ENCODE measurements at places on chromosomes 3 and 15.

- no peak for DNase-seq
Observed at GRCh38 chr15:97036301-97036700, 705.8 kb downstream of the NR2F2 start.

- DNase-seq = no peak
Observed at GRCh38 chr15:42939841-42940240, 19.3 kb upstream of the TTBK2 start.

GRCh38 chr3:174620138-174620537 lies 239.0 kb upstream of the NAALADL2 start:
- DNase-seq = no peak

GRCh38 chr3:22209578-22209977 lies 458.6 kb upstream of the ZNF385D start:
- no peak for DNase-seq

- DNase-seq = peak; percentile 4
Observed at GRCh38 chr15:92893200-92893599, 6.9 kb upstream of the CHD2 start.

DNA sequence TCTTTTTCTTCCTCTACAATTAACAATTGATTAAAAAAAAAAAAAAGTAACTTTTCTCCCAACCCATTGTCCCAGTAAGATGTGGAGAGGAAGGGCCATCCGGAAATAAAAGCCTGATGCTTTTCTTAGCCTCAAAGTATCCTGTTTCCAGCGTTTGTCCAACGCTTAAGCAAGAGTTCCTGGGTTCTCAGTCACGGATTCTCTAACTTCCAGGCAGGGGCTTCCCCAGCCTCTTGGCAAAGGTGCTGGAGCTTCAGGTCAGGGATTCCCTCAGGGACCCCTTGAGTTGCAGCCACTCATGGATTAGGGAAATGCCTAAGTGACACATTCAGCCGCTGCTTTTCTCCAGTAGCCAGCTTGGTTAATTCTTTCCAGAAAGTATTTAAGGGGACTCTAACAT lies 22.3 kb upstream of the C2CD4B start:
- DNase-seq = no peak

- peak; percentile 18 for DNase-seq
Observed at GRCh38 chr3:194488055-194488742, 1.4 kb upstream of the ATP13A3 start.

DNA sequence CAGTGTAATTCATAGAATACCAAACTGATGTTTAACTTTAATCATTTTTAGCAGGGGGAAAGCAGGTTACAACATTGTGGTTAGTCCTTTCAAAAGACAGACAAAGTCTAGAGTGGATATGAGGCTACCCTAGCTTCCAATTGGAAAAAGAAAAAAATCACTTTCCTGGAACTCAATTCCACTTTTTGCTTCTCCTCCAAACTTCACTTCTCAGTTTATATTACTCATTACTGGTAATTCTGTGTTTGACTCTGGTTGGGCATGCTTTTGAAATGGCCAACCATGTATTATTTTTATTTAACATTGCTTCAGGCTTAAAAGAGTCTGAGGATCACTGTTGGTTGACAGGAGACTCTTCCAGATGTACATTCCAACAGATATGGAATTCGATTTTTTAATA lies 84.8 kb downstream of the RAP2B start:
- DNase-seq = no peak

DNA sequence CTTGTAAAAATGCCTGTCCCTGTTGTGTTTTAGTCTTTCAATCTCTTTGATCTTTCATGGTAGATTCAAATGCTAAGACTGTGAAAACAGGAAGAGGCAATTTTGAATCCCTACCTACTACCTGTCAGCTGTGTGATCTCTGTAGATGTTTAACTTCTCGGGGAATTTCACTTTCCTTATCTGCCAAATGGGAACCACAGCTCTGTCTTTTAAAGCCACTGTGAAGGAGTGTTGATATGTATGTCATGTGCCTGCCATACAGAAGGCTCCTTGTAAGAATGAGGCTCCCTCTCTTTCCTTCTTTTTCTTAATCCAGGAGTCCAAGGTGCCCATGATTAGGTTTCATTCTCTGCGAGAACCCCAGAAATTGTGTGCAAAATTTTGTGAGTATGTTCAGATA lies 139.6 kb upstream of the ADAMTS9 start:
- no peak for DNase-seq

DNA sequence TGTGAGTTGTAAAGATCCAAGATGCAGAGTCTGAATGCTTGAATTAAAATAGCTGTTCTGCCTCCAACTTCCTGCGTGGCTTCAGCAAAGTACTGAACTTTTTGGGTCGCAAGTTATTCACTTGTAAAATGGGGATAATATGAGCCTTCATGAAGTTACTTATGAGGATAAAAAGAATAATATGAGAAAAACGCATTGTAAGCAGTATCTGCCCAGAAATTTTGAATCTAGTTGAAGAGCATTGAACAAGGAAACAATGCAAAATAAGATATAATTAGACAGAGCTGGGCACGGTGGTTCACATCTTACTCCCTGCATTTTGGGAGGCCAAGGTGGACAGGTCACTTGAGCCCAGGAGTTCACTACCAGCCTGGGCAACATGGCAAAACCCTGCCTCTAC lies 37.8 kb downstream of the AQP9 start:
- DNase-seq = no peak

DNA sequence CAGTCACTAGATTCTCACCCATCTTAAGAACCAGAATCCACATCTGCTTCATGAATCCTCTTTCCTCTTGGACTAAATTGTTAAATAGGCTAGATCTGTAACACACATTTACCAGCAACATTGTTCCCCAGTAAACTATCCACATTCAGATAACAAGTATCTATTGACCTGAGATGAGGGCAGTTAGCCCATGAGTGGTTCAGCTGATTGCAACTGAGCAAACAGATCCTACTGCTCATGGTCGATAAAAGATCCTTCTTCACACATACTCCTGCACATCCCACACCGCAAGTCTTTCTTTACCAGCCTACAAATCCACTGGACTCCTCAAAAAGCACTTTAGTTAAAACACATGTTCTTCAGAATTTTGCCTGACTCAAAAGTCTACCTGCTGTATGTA lies 59.2 kb downstream of the UACA start:
- DNase-seq = no peak

- no peak for DNase-seq
Observed at GRCh38 chr15:76470691-76471090, 134.1 kb downstream of the ISL2 start.

DNA sequence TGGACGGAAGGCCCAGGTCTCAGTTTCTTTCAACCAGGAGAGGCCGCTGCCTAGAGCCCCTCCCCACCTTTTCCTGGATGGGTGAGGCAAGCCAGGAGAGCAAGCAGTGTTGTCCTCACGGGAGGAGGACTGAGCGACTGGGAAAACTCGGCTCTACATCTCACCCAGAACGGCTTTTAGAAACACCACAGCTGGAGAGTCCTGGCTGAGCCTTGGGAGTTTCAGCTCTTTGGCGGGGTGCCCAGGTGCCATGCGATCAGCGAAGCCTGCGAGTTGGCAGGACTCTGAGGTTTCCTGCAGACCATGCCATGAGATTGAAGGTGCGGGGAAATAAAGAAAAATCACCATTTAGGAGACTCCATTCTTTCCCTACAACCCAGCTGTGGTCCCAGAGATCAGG lies 26.0 kb downstream of the PPCDC start:
- no peak for DNase-seq

GRCh38 chr3:35954413-35954812 lies 315.1 kb downstream of the ARPP21 start:
- no peak for DNase-seq

- no peak for DNase-seq
Observed at GRCh38 chr15:63065262-63066221, 23.0 kb downstream of the TPM1 start.

GRCh38 chr15:99925661-99926461 lies 192.6 kb upstream of the LYSMD4 start:
- DNase-seq = peak; percentile 84

DNA sequence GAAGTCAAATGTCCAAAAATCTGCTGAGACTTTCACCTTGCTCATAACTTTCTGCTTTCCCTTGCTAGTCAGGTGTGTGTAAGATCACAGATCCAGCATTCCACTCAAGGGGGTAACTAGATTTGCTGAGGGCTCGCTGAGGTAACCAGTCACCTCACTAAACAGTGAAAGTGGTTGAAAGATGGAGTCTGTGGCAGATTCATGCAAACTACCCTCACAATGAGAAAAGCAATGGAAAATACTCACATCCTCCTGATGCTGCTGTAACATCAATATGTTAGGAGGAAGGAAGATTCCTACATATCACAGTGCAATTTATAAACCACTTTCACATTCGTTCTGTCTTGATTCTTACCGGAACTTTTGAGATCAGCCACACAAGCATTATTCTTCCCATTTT lies 174.3 kb upstream of the BCL6 start:
- peak; percentile 22 for DNase-seq

DNA sequence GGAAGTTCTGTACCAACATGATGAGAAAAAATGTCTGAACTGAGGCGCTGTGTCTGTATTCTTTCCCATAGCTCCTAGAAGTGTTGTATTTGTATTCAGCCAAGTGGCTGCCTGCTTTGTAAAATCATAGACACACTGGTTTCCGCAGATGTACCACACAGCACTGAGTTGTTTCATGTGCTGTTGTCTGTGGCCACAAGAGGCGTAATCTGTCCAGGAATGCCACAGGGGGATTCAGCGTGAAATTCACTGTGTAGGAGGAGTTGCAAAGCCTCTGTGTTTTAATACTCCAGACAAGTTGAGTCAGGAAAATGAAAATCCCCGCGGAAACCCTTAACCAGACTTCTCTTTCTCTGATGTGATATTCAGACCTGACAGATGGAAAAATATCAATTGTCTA lies 462.2 kb downstream of the NSUN3 start:
- DNase-seq = no peak

- peak; percentile 3 for DNase-seq
Observed at GRCh38 chr15:60444289-60444912, 34.5 kb downstream of the ICE2 start.

GRCh38 chr15:63188247-63188925 lies 1.0 kb upstream of the RAB8B start:
- DNase-seq = no peak

DNA sequence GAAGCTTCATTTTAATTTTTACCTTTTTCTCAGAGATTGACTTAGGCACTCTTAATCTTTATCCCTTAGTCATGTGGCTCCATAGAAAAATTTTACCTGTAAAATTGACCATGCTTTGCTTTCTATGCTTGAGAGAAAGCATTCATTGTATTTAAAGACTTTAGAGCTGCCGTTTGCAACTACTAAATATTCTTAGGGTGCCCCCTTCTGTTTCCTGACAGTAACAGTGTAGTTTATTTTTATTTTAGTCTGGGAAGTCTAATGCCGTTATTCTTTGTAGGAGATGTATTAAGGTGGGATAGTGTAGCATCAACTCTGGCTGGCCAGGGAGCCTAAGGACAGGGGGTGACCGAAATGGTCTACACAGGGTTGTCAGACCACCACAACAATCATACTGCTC lies 84.5 kb upstream of the SYNPR start:
- DNase-seq = no peak

GRCh38 chr15:64279131-64279530 lies 76.8 kb downstream of the CSNK1G1 start:
- DNase-seq = no peak

DNA sequence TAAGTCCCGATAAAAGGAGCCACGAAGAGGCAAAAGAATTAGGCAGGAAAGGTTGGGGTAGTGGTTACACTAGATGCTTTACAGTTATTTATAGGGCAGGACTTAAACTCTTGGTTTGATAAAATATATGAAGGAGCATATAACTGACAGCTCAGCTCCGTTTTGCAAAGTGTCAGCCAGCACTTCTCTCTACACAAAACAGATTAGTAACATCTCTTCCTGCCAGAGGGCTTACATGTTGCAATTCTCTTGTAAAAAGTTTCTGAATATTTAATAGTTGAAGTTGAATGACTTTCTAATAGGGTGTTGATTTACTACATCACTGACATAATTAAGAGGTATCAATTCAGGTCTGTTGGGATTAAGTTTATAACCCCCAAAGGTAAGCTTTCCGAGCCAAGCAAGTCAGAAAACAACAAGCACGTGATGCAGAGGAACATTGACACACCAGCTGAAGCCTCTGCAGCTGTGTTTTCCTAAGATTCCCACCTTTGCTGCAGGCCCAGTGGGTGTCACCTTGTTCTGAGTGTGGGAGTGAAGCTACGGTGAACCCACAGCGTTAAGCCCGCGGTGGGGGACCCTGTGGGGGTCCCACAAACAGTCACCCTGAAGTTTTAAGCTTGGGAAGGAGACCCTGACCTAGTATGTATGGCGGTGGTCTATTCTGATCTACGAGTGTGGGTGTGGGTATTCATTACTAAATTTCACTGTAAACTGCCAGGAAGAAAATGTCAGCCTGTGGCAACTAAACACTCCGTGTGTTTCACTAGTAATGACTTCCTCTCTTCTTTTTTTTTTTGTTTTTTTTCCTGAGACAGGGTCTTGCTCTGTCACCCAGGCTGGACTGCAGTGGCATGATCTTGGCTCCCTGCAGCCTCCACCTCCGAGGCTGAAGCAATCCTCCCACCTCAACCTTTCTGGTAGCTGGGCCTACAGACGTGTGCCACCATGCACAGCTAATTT lies 22.0 kb upstream of the ATP13A3 start:
- no peak for DNase-seq

GRCh38 chr3:12165909-12166308 lies 7.2 kb upstream of the TIMP4 start:
- DNase-seq = no peak

GRCh38 chr3:42443819-42444436 lies 33.5 kb upstream of the LYZL4 start:
- DNase-seq = peak; percentile 68

- DNase-seq = no peak
Observed at GRCh38 chr3:134857776-134858362, 62.8 kb downstream of the EPHB1 start.

DNA sequence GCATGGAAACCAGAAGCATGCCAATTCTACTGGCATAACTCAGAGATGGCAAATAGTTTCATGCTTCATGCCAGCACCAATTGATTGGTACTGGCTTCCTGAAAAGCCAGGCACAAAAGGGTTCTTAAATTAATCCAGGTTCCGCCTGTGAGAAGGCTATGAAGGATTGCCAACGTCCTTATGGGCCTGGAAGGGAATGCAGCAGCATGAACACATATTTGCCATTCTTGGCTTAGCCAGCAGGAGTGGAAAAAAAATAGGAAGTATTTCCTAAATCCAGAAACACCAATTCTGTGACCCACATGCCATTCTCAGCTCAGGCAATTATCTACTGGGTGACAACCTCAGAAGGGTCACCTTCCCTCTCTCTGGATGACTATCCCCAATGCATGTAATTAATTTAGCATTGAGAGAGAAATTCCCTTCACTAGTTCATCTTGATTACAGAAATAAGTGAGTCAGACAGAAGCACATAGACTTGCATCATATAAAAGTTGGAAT lies 36.0 kb downstream of the ADAMTS9 start:
- DNase-seq = no peak

DNA sequence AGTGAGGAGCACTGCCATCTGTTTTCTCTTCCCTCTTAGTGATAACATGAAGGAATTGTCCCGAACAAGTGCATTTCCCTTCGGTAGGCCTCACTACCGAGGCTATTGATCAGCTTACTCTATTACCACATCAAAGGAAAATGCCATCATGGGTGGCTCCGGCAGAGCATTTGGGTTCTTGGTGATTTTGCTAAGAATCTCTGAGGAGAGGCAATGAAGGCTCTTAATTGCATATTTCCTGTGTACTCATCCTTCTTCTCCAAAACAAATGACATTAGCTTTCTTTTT lies 35.3 kb downstream of the CHRD start:
- no peak for DNase-seq

- no peak for DNase-seq
Observed at GRCh38 chr15:67613211-67613610, 70.7 kb downstream of the MAP2K5 start.

Measured in CD4-positive, alpha-beta T cell treated with Interleukin-21 for 1 hour (primary cell).